ENCODE measurements at places on chromosomes 5 and 9.

DNA sequence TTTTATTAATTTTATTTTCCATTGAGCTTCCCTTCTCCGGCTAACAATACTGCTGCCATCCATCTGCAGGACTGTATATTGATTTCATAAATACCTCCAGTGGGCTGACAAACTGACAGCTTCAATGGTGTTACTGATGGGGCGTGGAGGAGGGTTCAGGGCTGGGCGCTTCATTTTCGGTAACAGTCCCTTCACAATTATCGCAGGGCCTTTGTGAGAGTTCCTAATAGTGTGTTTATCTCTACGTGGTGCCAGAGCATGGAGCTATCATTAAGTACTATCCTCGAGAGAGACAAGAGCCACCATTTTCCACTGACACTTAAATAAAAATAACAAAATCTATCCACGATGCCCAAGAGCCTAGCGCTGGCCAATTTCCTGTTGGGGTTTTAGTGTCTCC lies 307.0 kb upstream of the PANK3 start:
- no peak for DNase-seq

DNA sequence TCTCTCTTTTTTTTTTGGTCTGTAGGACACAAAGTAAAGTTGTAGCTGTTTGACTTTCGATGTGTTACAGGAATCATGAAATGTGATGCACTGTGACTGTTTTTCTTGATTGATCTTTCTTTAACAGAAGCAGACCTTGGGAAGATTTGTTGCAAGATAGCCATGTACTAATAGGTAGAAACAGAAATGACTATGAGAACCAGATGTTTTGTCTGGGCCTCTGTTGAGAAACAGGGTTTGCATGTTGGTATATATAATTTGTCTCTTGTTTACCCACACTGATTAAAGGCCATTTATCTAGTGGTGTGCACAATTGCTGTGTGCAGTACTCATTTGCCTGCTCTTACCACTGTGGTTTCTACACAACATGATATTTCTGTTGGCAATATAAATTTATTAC lies 125.1 kb downstream of the HACD4 start:
- DNase-seq = peak; percentile 80

DNA sequence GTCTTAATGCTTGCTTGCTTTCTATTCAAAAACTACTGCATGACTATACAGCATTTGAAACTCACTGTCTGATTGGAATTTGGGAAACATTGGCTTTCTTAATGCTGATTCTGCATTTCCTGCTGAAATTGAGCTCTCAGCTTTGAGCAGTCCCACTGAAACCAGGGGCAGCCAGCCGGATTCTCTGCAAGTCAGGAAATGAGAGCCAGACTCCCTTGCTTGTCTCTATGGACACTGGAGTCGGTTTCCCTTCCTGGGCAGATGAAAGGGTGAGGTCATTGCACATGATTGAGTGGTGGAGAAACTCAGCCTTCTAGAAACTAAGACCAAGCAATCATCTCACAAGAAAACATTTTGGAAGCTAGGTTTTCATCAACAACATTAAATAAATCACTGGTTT lies 119.7 kb upstream of the SPATA31C2 start:
- DNase-seq = peak; percentile 77

- no peak for DNase-seq
Measured at GRCh38 chr5:163586531-163586956, 81.1 kb downstream of the MAT2B start.

DNA sequence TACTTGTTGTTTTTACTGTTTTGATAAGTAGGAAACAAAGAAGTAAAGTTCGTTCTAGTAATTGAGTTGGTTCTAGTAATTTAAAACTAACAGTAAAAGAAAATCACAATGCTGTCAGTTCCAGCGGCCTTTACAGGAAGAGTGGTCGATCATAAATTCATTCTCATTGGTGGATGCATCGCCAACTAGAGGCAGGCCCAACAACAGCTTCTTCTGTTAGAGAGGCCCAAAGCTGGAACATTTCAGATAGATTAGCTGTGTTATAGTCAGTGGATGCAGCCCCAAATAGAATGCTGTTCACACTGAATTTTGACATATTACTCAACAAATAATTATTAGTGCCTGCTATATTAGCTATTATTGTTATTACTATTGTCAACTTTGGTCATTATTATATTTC lies 80.8 kb downstream of the ARRDC3 start:
- DNase-seq = no peak

- no peak for DNase-seq
Measured at GRCh38 chr5:159398936-159399335, 68.6 kb upstream of the IL12B start.

DNA sequence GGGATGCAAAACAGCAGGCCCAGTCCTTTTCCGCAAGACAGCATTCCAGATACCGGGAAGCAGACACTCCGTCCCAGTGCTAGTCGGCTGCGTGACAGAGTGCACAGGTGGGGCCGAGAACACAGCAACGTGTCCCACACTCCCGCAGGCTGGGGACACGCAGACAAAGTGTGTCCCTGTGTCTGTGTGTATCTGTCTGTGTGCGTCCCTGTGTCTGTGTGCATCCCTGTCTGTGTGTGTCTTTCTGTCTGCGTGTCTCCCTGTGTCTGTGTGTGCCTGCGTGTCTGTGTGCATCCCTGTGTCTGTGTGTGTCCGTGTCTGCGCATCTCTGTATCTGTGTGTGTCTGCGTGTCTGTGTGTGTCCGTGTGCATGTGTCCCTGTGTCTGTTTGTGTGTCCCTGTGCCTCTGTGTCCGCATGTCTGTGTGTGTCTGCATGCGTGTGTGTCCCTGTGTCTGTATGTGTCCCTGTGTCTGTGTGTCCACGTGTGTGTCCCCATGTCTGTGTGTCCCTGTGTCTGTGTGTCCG lies 137.0 kb downstream of the MRPL36 start:
- no peak for DNase-seq

DNA sequence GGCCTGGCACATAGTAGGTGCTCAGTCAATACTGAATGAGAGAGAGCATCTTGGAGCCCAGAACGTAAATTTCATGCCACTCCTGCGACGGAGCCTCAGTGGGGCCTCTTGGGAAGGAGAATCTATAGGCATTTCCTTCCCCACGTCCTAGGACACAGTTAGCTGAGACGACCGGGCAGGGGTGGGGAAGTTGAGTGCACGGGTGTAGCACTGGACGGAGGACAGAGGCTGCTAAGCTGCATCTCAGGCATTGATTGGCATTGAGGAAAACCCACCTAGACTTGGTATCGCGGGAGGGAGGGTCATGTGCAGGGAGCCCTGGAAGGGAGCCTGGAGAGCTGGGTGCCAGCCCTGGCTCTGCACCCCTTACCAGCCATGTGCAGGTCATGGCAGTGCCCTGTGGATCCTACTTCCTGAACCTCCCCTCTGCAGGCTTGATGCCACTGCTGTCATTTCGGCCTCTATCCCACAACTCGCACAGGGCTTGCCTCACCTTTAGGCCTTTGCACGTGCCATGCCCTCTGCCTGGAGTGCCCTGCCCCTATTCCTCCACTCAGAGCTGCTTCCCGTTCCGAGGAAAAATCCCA lies 25.6 kb downstream of the NEK6 start:
- DNase-seq = no peak

- no peak for DNase-seq
Measured at GRCh38 chr9:90979138-90979551, 177.5 kb downstream of the SYK start.

GRCh38 chr9:29039258-29039657 lies 1466.0 kb upstream of the C9orf72 start:
- no peak for DNase-seq

DNA sequence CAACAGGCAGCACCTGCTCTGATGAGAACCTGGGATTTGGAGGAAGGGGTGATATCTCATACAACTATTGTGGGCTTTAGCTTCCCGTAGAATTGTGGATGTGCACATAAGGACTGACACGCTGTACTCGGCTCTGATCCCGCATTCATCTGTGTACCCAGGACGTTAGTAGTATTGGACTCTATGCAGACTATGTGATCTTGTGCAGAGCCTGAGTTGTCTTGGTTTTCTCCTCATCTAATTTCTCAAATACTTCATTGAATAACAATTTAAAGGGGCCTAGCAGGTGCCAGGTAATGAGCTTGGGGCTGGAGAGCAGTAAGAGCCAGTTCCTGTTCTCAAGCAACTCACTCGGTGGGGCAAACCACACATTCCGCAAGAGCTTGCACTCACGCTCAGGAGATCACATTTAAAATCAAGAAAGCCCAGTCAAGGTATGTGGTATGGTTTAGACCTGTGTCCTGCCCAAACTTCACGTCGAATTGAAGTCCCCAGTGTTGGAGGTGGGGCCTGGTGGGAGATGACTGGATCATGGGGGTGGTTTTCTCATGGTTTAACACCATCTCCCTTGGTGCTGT lies 14.8 kb downstream of the C5orf15 start:
- DNase-seq = no peak

DNA sequence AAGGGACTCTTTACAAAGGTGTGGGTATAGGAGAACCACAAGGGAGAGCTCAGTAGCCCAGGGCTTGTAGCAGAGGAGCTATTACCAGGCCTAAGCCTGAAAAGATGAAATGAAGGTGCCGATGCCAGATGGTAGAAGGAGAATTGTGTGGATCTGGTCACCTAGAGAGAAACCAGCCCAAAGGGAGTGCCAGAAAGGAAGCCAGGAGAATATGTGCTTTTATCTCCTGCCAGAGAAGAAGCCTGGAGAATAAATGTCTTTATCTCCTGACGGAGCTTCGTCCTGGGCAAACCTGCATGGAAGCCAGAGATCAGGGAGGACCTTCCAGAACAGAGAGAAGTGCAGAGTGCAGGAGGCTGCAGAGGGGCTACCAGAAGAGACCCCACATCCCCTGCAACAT lies 142.6 kb downstream of the MED10 start:
- no peak for DNase-seq

GRCh38 chr9:21574261-21574660 lies 92.1 kb upstream of the IFNE start:
- DNase-seq = no peak

DNA sequence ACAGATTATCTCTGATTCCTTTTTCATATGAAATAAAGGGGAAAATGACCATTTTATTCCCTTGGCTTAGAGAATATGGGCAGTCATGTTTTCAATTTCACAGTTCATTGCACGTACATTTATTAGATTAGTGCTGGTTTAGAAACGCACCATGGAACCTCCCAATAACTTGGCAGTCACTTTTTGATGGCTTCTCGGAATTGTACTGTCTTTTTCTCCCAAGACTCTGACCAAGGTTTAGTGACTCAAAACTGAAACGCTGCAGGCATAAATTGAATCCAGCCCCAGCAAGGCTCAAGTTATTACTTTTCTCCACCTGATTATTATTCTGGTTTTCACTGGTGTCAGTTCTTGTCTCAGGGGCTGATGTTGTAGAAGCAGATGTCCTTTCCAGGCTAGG lies 55.6 kb upstream of the EGFLAM start:
- DNase-seq = no peak

DNA sequence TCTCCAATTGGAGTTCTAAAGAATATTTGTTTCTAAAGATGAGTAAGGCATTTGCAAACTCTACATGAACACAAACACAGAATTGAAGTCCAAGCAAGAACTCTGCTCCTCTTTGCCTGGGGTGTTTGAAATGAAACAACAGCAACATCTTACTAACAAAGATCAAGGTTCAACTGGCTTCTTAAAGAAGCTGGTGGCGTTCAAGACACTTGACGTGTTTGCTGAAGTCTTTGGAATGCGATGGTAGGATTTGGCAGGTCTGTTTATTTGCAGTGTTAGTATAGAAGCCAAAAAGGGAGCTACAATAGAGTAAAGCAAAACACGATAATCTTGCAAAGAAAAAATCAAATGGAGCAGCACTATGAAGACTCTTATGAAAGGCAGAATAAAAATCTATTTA lies 94.9 kb downstream of the BASP1 start:
- no peak for DNase-seq

- no peak for DNase-seq
Measured at GRCh38 chr5:14728459-14728938, 64.0 kb downstream of the OTULIN start.

DNA sequence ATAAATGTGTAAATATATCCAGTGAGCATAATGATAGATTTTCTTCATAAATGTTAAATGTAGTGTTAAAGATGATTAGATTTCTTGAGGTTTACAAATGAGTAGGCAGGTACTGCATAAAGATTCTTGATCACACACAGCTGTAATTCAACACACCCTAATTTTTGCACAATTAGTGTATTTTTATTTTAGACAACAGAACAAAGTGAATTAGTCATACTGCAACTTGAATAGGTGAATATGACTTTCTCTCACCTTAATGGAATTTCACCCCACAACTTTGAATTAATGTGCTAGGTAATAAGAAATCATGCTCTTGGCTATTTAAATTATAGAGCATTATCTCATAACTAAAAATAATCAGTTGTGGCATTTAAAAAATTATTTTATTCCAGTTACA lies 795.7 kb upstream of the ACO1 start:
- DNase-seq = no peak

- peak; percentile 43 for DNase-seq
Measured at GRCh38 chr5:119327018-119327417, 28.8 kb upstream of the TNFAIP8 start.

Measured in fibroblast of gingiva (primary cell).